ENCODE measurements at places on chromosomes 6 and 20. TPM values are rescaled to one million over a fixed set of nuclear protein-coding genes. Genes with fewer than 3 reads are reported as not detected.

AGER gene
- total RNA-seq: 20.2 TPM

GRCh38 chr6:36826520-36827227 is 12.6 kb downstream of the CPNE5 start:
- H3K4me3 ChIP-seq: no peak overlapping the region
- DNase-seq: no peak
- H3K36me3 ChIP-seq: no peaks in the 10 kb centered on the region
- peaks cover 10% of the 10 kb centered on the region for H3K4me1 ChIP-seq
- H3K27me3 ChIP-seq: peaks cover 8% of the 10 kb centered on the region

GRCh38 chr6:43972179-43972912 is 154.9 kb downstream of the MRPL14 start:
- H3K27me3 ChIP-seq: peaks cover 30% of the 10 kb centered on the region
- no peaks in the 10 kb centered on the region for H3K36me3 ChIP-seq
- no peaks in the 10 kb centered on the region for H3K4me1 ChIP-seq
- no peak overlapping the region for H3K27ac ChIP-seq
- no peak overlapping the region for H3K4me3 ChIP-seq
- no peak for DNase-seq

GRCh38 chr6:17902974-17903373 is 84.5 kb downstream of the KIF13A start:
- peaks cover 9% of the 10 kb centered on the region for H3K4me1 ChIP-seq
- peaks cover 12% of the 10 kb centered on the region for H3K27me3 ChIP-seq
- H3K36me3 ChIP-seq: no peaks in the 10 kb centered on the region
- H3K27ac ChIP-seq: no peak overlapping the region

DNA sequence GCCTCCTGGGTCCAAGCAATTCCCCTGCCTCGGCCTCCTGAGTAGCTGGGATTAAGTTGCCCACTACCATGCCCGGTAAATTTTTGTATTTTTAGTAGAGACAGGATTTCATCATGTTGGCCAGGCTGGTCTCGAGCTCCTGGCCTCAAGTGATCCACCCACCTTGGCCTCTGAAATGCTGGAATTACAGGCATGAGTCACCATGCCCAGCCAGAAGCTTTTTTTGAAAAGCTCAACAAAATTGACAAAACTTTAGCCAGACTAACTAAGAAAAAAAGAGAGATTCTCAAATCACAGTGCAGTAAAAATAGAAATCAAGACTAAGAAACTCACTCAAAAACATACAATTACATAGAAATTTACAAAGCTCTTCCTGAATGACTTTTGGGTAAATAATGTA is 420.6 kb downstream of the COL12A1 start:
- no peak for DNase-seq
- no peak overlapping the region for H3K4me3 ChIP-seq
- no peaks in the 10 kb centered on the region for H3K4me1 ChIP-seq
- no peaks in the 10 kb centered on the region for H3K36me3 ChIP-seq
- H3K27me3 ChIP-seq: no peaks in the 10 kb centered on the region
- H3K27ac ChIP-seq: no peak overlapping the region

DNA sequence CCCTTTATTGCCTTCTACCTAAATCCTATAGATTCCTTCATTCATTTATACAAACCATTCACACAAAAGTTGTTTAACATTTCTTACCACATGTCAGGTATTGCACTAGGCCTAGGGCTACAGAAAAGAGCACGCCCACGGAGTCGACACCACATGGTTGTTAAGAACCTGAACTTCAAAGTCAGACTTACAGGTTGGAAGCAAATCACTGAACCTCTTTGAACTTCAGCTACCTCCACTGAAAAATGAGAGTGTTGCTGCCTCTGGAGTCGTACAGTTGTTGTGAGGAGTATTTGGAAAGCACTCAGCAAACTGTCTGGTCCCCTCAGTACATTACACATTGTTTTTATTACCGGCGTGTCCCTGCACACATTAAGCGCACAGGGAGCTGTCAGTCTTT is 3.3 kb upstream of the SLPI start:
- no peaks in the 10 kb centered on the region for H3K36me3 ChIP-seq
- no peak overlapping the region for H3K4me3 ChIP-seq
- H3K27ac ChIP-seq: no peak overlapping the region
- H3K27me3 ChIP-seq: peaks cover 11% of the 10 kb centered on the region
- no peak for DNase-seq

GRCh38 chr20:36835025-36835424 is 40.9 kb upstream of the TLDC2 start:
- H3K27me3 ChIP-seq: peaks cover 2% of the 10 kb centered on the region
- no peak for DNase-seq
- peaks cover 26% of the 10 kb centered on the region for H3K4me1 ChIP-seq
- H3K27ac ChIP-seq: no peak overlapping the region
- H3K4me3 ChIP-seq: peak overlapping the region; percentile 81
